ENCODE measurements at places on chromosomes 6 and 20.

DNA sequence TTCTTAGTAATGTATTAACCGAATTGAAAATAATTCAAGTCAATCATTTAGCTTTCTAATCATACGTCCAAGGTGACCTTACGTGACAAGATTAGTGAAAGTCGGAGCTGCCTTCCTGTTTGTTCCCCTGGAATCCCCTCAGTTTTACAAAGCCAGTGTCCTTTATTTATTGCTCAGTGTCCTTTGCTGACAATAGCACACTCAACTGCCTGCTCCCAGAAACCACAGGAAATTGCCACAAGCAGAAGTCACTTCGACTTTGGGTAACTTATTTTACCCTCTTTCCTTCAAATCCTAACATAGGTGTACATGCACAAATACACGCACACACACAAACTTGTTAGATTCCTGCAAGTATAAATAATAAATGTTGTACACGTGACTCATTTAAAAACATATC, 1167.7 kb upstream of the ADGRB3 start:
- DNase-seq = no peak

DNA sequence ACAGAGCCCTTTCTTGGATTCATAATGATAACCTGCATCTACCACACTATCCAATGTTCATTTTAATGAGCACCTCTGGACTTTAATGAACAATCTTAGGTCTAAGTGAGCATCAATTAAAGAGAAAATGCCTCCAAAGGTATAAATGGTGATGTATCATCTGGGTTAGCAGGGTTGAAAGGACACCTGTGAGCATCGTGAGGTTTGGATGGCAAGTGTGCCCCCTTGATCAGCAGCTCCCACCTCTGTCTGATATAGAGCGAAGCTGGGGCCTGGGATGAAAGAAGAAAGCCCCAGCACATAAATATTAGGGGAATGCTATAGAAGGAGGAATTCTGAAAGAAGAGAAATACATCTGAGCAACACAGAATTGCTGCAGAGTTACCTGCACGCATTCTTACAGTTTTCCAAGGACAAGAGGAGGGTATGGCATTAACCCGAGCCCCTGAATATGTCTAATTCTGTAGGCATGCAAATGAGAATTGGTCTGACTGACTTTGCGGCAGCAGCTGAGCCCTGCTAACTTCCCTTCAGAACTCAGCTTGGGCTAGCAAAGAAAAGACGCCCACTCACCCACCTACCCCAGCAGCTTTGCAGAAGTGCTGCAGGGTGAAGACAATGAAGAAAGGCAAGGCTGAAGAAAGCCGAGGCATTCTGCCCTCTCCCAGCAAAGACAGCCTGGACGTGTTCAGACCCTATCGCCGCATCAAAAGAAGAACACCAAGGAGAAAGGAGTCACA, 136.2 kb downstream of the GMPR start:
- no peak for DNase-seq

DNA sequence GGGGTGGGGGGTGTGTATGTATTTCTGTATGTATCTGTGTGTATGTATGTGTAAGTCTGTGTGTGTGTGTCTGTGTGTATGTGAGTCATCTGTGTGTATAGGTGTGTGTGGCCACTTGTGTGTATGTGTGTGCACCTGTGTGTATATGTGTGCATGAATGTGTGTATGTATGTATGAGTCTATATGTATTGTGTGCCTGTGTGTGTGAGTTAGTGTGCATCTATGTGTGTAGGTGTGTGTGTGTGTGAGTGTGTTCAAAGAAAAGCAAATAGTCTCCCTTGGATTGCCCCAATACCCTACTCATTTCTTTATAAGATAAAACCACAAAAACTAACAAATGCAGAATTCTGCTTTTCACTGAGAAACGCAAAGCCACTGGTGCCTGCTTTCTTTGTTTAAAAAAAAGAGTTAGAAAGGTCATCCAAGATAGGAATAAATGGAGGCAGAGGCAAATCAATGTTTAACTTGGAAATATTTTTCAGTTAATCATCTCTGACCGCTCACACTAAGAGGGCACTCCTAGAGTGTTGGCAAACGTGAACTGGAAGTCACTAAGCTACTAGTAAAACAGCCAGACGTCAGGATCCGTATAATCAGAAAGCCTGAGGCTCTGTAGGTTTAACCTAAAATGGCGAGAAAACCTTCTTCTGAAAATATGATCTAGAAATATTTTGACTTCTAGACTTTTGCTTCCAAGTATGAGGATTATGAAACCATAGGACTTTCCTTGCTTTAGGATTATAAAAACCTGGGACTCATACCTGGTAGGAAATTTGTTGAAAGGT, 37.4 kb upstream of the JAG1 start:
- no peak for DNase-seq

DNA sequence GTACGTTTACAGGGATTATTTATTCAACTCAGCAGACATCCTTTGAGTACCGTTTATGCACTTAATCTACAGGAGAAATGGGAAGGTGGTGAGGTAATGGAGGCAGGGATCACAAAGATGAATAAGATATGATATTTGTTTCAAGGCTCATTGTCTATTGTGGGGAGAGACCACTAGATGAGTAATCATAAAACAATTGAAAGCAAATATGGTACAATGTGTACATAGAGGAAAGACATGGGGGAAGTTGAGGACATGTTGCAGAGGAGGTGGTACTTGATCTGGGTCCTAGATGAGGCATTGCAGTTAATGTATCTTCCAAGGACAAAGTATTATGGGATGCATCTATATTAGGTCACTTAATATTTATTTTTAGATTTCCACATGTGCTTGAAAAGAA, 13.7 kb upstream of the CDC5L start:
- no peak for DNase-seq

DNA sequence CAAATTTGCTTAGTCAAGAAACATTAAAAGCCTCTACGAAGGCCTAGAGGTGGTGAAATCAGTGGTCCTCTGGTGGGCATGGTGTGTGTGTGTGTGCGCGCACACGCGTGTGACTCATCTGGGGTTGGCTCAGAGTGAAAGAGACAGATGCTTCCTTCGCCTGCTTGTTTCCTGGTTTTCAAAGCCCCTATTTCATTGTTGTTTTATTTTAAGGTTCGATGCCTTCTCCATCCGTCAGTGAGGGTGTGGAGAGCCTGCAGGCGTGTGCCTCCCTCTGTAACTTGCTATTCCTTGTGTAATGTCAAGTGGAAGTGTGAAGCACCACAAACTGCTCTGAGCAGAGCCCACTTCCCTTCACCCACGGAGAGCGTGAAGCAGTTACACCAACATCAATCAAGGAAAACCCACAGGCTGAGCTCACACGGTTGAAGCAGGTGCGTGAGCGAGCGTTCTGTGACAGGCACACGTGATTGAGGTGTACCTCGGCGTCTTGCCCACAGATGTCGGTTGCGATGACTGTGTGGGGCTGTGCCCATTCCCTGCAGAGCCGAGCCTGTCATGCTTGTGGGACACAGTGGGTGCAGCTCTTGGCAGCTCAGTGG, 233.9 kb downstream of the PRL start:
- DNase-seq = peak; percentile 56

DNA sequence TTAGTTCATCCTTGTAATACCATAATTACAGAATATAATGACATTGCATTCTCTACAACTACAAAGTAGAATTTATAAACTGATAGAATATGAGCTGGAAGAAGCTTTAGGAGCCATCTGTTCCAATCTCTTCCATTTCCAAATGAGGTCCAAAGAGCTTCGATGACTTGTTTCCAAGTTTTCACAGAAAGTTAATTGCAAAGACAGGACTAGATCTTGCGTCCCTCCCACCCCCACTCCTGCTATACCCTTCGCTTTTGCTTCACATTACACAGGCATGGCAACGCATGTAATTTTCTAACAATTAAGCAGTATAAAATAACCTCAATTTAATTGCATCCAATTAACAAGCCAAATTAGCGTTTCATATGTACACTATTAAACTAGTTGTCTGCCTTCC, 7.0 kb downstream of the HIVEP2 start:
- DNase-seq = no peak

- no peak for DNase-seq
These were observed 100.7 kb downstream of the CDH26 start for GRCh38 chr20:60058879-60059278.

GRCh38 chr20:63072991-63073737, 66.4 kb upstream of the BHLHE23 start:
- no peak for DNase-seq

- no peak for DNase-seq
These were observed 150.3 kb downstream of the CDK19 start for GRCh38 chr6:110664933-110665332.

Data from stimulated activated CD4-positive, alpha-beta T cell treated with anti-CD3 and anti-CD28 coated beads, Interleukin-15, amount 100 ng/mL, for 24 hours (primary cell).